ENCODE measurements at places on chromosomes 2 and 18.

DNA sequence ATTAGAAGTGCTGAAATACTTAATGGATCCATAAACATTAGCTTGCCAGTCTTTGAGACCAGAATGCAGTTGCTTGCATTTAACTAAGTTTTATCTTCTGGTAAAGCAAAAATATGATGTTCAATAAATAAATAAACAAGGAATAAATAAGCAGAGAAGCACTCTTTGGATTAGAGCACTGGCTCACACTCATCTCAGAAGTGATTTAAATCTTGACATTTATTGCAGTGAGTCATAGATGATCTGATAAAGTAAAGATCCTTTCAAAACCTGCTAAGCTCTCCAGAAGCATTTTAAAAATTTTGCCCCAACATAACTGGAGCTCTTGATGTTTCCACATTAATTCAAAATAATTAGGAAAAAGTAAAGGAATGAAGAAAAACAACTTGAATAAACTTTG, 66.8 kb downstream of the KYNU start:
- DNase-seq: peak; percentile 47

DNA sequence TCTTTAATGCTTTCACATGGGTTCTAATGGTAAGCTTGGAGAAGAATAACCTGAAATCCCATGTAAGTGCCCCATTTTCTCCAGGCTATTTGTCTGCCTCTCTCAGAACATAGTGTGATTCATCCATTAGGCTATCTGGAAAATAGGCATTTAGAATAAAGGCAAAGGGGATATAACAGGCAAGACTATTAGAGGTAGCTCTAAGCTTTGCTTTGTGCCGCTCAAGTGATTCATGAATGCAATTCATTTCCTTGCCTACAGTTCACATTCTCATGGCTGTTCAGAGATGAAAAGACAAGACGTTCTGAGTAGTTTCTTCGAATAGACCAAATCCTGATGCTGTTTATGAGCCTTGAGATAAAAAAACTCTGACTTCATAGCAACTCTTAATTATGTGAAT, 101.7 kb downstream of the ANKRD44 start:
- DNase-seq: peak; percentile 34

DNA sequence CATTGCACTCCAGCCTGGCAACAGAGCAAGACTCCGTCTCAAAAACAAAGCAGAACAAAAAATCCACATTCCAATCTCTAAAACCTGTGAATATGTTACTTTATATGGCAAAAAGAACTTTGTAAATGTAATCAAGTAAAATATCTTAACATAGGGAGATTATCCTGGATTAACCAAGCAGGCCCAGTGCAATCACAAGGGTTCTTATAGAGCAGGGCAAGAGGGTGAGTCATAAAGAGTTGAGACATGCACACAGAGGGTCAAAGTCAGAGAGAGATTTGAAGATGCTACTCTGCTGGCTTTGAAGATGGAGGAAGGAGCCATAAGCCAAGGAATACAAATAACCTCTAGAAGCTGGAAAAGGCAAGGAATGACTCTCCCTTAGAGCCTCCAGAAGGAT, 60.9 kb upstream of the SLC9A2 start:
- no peak for DNase-seq

- no peak for DNase-seq
These were observed 51.0 kb upstream of the CTDP1 start for GRCh38 chr18:79628416-79629248.

- DNase-seq: no peak
These were observed 703.3 kb downstream of the NRXN1 start for GRCh38 chr2:50328680-50329079.

DNA sequence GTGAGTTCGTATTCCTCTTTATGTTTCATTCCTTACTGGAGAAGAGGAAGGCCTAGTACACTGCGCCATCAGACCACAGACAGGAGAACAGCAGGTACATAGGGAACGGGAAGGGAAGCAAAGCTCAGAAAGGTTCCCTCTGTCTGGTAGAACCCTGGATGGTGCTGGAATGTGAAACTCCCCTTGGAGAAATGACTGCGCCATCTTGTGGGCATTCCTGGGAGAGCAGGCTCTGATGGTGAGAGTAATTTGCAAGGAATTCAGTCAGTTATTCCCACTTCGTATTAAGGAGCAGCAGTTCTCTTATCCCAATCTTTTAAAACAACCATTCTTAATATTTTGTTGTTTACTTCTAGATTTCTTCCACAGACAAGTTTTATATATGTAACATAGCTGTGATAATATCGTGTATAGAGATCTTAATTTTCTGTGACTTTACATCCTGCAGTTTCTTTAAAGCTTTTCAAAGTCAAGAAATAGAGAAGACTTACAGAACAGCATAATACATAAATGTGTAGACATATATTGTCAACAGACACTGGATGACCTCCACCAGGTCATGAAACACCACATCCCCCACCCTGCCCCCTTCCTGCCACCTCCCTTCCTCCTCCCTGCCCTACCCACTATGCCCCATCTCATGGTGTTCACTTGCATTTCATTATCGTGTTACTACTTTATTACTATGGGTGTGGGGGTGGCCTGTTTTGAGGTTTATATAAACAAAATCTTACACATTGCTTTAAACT, 83.9 kb downstream of the ARHGEF4 start:
- peak; percentile 34 for DNase-seq

DNA sequence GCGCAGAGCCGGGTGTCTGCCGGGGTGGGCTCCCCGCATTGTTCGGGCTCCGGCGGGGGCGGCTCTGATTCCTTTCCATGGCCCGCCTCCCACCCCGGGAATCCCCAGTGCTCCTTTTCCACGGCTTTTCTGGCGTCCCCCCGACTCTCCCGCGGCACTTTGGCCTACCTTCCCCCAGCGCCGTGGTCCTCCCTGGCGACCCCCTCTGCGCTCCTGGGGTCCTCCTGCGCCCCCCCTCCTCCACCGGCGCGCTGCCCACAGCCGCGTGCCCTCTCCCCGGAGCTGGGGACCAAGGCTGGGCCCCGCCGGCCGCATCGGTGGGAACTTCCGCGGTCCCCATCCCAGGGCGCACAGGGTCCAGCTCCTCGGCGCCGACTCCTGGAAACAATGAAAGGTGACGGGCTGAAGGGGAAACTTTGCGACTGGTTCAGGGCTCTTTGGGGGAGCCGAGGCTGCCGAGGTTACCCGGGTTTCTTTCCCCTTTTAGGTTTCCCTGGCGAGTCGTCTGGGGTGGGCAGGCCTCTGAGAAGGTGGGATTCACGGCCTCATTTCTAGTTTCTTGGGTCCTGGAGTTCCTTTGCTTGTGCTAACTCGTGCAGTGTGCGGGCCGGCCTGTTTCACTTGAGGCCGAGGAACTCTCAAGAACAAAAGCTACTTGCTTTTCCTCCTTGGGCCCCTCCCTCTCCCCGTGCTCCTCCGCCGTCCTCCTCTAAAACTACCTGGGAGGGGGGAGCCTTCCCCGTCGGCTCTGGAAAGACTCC, 2.2 kb downstream of the TGIF1 start:
- peak; percentile 71 for DNase-seq

GRCh38 chr2:98464772-98465310, 20.2 kb downstream of the INPP4A start:
- DNase-seq: no peak

DNA sequence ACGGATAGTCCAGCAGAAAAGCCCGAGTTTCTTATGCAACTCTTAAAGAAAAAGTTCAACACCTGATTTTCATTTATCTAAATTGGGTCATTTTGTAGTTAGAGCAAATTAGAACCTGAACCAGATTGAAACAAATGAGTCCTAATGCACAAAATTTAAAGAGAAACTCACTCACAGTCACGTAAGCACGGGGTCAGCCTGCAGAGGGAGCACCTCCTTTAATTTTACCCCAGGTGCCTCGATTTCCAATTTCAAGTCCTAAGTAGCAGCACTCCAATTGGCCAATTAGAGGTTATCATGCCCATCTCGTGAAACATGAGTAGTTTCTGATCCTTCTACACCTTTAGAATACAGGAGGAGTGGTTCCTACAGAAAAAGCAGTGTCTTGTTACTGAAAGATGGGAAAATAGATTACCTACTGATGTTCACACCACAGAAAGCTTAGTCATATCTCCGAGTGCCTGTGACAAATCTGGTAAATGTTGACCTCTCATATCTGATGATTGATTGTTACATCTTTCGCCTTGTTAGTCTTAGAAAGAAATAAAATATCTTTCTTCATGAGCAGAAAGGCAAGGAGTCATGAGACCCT, 1929.8 kb upstream of the LRRTM1 start:
- DNase-seq: no peak

DNA sequence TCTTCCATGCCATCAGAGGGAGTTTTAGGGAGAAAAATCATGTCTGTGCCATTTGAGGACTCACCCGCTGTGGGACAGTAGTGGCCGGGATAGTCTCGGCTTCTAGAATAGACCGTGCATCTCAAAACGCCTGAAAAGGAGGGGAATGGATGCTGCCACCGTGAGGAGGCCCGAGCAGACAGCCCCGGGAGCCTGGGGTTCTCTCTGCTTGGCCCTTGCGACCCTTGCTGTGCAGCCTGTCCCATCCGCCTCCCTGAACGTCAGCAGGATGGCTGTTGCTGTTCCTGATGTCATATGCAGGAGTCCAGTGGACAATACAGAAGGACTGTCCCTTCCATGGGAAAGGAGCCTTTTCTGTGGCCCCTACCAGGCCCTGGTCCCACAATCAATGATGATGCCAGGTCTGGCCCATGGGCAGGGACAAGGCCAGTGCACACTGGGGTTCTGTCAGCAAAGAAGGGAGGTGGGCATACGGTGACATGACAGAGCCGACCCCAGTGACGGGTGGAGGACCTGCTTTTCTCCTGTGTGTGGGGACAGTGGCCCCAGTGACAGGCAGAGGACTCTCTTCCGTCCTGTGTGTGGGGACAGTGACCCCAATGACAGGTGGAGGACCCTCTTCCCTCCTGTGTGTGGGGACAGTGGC, 58.8 kb downstream of the ACKR3 start:
- no peak for DNase-seq

DNA sequence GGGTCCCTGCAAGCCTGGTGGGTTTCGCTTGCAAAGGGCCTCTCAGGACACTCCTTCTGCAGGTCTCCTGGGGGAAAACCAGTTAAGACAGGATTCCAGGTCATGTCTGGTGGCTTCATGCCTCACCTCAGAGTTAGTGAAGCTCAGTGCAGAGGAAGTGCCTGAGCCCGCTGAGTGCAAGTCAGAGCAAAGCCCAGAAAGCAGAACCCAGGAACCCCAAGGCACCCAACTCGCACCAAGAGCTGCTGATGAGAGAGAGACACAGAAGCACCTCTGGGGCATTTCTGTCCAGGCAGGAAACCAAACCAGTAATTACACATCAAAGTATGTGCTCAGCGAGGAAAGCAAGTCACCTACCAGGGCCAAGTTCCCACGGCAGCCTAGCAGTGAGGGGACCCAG, 78.4 kb downstream of the ARHGEF4 start:
- no peak for DNase-seq

DNA sequence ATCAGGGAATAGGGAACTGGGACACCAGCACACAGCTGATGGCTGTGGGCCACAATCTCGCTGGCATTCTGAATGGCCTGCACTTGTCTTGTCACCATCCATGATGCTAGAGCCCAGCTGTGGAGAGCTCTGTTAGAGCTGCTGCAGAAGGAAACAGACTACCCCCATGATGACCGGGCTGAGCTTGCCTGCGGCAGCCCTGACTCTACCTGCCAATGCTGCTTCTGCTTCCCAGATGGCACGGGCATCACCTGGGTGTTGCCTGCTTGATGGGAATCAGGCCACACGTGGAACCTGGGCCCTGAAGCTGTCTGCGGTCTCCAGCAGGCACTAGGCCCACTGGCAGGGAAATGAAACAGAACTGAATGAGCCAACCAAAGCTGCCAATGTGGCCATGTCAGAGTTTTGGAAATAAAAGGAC, 11.2 kb upstream of the DAW1 start:
- DNase-seq: no peak

DNA sequence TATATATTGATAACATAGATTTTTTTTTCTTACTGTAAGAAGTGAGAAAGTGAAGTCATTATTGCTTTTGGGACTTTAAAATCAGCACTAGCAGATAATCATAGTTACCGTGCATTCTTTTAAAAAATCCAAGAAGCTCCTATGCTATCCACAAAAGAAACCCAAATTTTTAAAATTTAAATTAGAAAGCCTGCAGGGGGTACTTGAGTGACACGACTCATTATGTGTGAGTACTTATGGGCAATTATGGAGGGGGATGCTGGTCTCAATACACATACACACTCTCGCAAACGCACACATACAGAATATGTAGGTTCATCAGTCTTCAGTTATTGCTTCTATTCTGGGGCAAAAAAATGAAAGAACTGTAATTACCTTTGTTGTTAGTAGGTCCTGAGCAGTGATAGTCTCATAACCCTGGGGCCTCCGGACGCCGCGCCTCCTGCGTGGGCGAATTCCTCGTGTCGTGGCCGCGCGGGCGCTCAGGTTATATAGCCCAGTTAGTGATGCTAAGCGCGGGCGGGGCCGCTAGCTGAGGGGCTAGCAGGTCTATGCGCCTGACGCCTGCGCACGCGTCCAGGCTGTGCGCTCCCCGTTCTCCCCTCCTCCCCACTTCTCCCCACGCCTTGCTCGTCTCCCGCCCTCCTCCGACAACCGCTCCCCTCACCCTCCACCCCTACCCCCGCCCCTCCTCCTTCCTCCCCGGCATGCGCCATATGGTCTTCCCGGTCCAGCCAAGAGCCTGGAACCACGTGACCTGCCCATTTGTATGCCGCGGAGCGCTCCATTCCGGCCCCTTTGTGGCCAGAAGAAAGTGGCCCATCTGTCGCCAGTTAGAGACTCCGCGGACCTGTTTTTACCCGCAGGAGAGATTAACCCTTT, at the start of gene NEUROD1:
Gene NEUROD1 (minus strand): TSS at position 463 of the 882 bp plus-strand sequence. CDS start 1,657 bp downstream, outside the sequence.
- no peak for DNase-seq

DNA sequence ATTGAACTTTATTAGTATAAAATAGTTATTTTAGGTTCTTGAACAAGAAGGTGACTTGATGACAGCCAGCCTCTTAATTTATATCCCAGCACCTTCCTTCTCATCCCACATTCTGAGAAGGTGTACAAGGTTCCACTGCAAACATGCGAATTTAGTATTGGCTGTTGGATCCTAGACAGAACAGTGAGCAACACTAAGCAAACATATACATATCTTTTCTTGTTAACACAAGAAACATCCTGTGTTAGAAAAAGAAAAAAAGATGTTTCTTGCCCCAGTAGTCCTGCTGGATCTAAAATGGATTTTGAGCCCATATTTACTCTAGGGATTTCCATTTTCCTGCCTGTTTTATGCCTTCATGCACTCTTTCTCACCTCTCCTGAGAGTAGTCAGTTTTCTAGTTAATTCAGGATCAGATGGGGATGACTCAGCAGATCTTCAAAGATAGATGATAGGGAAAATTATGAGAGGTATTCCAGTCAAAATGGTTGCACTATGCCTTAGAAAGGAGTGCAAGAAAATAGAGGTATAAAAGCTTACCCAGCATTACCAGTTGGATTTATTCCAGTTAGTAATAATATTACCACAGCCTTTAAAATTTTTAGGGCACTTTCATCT, 336.5 kb downstream of the MEIS1 start:
- DNase-seq: peak; percentile 20

- peak; percentile 64 for DNase-seq
These were observed 3.6 kb upstream of the DOK6 start for GRCh38 chr18:69397096-69397495.

Measured in astrocyte (in vitro differentiated cells and primary cell).